ENCODE measurements at places on chromosomes 13 and 19. TPM values are rescaled to one million over a fixed set of nuclear protein-coding genes. Genes with fewer than 3 reads are reported as not detected.
A peak's percentile ranks its signal among the peaks of the same experiment; 100 is the strongest.

DNA sequence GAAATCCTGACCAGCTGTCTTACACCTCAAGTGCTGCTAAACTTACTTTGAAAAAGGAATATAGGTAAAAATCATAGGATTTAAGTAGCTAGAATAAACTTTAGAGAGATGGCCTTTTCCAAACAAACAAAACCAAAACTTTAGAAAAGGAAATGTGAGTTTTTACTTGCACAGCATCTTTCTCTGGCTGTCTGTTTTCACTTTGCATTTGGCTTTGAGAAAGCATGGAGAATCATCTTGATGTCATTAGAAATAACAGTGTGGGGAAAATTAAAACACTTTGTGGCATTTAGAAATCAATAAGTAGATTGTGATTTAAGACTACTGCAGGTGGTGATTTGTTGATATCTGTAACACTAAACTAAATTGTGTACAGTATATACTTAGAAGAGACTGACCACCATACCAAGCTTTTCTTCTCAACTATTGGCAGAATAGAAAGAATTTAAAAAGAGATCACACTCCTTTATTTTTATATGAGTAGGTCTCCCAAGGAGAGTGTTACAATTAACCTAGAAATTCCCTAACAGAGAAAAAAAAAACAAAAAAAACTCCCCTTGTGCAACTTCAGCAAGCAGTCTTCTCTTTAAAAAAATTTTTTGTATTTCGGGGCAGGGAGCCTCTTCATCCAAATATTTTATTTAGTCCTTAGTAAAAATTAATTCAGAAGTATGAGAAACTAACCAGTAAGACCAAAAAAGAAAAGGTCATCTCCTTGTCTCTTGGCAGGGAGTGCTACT, 6.1 kb downstream of the WDFY2 start:
- DNase-seq, result no peak

- no peak for DNase-seq
Measured at GRCh38 chr13:66345971-66346370, 884.2 kb downstream of the PCDH9 start.

GRCh38 chr19:3224346-3225168, at the start of gene CELF5:
Gene CELF5 (plus strand): TSS chr19:3224661. CDS start chr19:3224740, 79 bp downstream.
- DNase-seq, result peak; percentile 99

GRCh38 chr13:51444922-51445321, 7.9 kb downstream of the INTS6 start:
- DNase-seq, result no peak

ZNF569 gene
- 12.5 TPM for total RNA-seq

DNA sequence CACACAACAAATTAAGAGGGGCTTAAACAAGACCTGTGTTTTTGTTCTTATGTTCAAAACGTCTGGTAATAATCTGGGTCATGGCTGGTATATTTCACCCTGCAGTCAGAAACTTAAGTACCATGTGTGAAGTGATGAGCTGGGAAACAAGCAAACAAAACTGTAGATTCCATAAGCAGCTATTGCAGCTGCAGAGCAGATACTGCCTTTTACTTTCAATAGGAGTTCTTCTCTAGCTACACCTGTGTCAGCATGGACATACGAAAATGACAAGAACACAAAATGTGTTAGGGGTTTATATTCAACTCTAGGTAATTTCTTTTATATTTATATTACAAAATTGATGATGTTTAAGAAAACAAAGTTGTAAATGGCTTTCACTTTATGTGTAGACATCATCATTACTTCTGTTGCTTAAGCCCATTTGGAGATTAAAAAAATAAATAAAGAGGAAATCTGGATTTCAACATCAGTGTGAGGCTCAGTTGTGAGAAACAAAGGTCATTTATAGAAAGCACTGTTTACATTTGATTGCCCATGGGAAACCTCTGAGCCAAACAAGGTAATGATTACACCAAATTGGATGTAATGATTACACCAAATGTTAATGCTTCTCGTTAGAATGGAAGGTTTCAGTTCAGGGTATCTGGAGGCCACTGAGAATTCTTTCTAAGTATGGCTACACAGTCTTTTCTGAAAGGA, 451.0 kb upstream of the SLC10A2 start:
- no peak for DNase-seq

- no peak for DNase-seq
Measured at GRCh38 chr13:113348591-113348990, 15.3 kb downstream of the GRTP1 start.

DNA sequence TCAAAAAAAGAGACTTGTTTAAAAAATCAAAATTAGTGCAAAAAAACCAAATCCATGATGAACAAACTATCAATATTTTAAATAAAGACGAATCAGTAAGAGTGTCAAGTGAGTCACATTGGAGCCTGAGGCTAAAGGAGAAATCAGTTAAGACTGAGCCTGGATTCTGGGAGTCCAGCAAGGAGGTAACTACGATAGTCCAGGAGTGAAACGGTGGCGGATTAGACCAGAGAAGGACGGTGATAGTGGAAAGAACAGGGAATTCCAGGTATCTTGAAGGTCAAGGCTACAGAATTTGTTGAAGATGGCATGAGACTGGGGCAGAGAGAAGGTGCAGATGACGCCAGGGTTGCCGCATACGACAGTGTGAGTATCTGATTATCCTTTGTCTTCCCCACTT, 7.0 kb upstream of the NPAS1 start:
- DNase-seq, result no peak

- DNase-seq, result no peak
Measured at GRCh38 chr19:19410553-19411550, 5.4 kb downstream of the GATAD2A start.

GRCh38 chr19:18282021-18282787, 782 bp upstream of the JUND start:
- DNase-seq, result no peak

GRCh38 chr19:17235300-17235970, 9.4 kb downstream of the OCEL1 start:
- DNase-seq, result peak; percentile 83

DNA sequence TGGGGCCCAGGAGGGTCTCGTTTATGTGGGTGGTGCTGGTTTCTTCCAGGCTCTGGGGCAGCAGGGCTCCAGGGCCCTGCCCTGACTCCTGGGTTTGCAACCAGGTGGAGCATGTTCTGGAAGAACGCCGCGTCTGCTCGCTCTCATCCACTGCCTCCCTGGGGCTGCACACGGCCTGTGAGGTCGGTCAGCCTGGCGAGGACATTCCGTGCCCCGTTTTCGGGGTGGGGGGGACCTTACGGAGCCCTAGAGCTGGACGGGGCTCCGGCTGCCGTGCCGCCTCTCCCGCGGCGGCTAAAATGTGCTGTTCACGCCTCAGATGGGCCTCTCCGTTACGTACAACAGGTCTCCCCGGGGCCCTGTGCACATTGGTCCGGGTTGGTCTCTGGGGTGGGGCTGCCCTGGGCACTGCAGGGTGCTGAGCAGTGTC, 3.3 kb downstream of the GNA11 start:
- no peak for DNase-seq

DNA sequence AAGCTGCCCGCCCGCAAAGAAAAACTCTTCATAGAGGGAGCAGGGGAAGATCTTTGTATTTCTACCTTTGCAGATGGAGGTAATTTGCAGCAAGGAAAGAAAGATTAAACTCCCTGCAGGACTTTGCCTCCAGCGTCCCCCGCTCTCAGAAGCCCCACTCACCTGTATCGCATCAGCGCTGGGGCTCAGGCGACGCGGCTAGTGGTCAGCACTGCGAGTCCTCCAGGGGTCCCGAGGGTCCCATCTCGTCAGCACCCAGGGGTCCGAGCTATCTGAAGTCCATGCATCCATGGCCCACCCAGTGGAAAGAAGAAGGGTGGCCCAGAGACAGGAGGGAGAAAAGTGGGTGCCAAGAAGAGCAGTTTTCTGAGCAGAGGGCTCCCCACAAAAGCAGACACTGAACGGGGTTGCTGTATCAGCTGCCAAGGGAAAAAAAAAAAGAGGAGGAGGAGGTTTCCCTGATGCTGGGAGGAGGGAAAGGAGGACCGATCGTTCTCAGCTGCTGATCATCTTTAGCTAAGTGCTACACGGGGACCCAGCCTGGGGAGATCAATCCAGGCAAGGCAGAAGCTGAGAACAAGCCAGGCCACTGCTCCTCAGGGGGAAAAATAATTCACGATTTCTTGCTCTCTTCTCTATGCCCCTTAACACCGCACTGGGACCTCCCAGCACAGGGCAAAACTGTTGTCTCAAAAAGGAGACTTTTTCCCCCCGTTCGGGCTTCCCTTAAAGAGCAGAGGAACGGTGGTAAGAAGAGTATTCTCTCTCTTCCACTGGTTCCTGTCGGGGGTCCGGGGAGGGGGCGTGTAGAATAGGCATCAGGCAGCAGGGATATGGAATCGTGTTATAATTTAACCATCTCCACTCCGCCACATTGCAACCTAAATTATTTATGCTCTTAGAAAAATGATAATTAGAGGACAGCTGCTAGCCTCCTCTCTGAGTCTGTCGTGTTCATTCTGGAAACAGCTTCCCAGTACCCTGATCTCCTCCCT, 117.7 kb upstream of the CACNA1A start:
- peak; percentile 18 for DNase-seq

DNA sequence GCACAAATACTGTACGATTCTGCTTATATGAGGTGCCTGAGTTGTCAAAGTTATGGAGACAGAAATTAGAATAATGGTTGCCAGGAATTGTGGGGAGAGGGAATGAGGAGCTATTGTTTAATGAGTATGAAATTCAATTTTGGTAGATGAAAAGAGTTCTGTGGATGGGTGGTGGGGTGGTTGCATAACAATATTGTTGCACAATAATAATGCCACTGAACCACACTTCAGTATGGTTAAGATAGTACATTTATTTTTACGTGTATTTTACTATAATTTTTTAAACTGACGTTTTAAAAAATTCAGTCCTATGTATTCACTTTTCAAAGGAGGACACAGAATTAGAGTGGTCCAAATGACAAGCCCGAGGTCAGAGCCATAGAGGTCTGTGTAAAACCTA, 1.8 kb upstream of the OXGR1 start:
- no peak for DNase-seq

- peak; percentile 48 for DNase-seq
Measured at GRCh38 chr19:33686687-33687480, 65.1 kb downstream of the CHST8 start.

- no peak for DNase-seq
Measured at GRCh38 chr13:77620138-77620537, 77.3 kb upstream of the SLAIN1 start.

DNA sequence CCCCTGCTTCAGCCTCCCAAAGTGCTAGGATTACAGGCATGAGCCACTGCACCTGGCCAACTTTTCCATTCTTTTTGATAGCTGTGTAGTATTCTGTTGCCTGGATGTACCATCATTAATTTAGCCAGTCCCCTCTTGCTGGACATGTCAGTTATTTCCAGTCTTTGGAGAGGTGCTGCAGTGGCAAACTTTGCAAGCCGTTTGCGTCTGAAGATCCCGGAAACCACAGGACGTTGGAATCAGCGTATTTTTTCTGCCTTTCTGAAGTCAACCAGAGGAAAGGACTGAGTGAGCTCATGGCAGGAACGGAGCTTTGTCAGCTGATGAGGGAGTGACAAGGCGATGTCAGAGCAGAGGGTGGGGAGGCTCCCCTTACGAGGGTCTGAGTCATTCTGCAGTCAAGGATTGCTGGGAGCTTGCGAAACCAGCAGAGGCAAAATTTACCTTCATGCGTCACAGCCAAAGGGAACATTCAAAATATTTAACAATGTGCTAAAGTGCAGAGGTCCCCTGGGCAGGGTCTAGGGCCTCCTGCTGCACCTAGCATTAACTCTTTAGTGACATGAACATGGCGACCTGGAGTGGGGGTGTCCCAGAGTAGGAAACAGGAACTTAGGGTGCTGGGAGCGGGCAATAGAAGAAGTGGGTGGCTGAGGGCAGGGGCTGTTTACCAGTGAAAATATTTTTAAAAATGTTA, 5.6 kb downstream of the C5AR1 start:
- DNase-seq, result peak; percentile 53

DNA sequence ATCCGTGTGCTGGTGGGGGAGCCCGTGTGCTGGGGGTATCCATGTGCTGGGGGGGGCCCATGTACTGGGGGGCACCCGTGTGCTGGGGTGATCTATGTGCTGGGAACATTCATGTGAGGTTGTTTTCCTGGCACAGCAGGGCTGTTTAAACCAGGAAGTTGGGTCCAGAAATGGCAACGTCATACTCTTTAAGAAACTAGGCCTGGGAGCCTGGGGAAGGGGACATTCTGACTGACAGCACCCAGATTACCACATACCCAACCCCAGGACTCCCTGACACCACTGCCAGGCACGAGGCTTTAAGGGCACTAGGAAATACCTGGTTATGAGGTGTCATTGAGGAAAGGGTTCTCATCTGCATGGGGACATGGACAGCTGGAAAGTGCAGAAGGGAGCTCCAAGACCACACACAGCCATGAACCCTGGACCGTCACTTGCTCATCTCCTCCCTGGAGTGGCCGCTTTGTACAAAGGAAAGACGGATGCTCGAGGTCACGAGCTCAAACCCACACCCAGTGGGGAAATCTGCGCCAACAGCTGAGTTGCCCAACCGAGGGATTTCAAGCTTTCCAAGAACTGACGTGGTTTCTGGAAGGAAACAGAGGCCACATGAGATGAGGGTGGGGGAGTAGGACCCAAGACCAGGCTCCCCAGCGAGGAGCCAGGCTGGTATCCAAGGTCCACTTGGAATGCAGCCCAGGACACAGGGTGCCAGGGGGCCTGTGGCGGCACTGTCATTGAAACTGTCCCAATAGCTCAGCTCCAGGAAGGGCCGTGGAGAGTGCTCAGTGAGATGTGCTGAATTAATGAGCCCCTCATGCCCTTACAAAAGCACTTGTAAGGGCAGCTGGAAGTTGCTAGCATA, 40.9 kb downstream of the RAB20 start:
- no peak for DNase-seq

DNA sequence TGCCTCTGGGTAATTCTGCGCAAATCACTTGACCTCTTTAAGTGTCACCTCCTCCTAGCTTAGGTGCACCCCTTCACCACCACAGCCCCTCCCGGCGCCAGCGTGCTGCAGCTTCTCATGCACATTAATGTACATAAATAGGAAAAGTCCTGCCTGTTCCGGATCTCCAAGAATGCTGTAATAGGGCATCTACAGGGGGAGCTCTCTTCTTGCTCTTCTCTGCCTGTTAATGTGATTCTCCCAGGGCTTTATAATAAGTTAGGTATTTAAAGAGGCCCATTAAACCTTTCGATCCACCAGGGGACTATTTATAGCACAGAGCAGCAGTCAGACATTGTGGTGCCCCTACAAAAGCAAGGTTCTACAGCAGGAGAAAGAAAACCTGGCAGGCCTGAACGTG, 35.3 kb downstream of the SOX1 start:
- peak; percentile 55 for DNase-seq

GRCh38 chr13:101401196-101401595, 15.1 kb downstream of the NALCN start:
- no peak for DNase-seq

NLRP4 gene
- not detected for total RNA-seq

SLAIN1 gene
- total RNA-seq, result 17.5 TPM

SPINT2 gene
- total RNA-seq, result 153 TPM

GRCh38 chr19:57239982-57240310, 486 bp upstream of the ZNF805 start:
- DNase-seq, result no peak

CPB2 gene
- not detected for total RNA-seq
